ENCODE measurements at places on chromosomes 6 and 20.

DNA sequence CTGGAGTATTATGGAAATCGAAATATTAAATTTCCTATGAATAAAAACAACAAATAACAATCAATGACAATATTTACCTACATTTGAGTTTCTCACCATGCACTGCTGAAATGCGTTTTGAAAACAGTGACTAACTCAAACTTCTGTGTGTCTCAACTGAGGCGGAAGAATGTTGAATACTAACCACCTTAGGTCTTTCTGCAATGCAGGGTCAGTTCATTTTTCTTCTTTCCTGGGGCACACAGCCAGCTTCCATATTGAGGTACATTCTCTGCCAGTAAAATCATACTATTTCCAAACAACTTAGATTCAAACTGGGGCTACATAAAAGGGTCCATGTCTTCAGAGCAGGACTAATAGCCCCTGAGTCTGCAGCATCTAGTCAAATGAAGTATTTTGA, 310.1 kb downstream of the UTRN start:
- no peak for DNase-seq

- no peak for DNase-seq
Observed at GRCh38 chr6:12312736-12313135, 22.6 kb downstream of the EDN1 start.

GRCh38 chr20:33415948-33416347, 14.6 kb upstream of the CDK5RAP1 start:
- DNase-seq = peak; percentile 54

GRCh38 chr6:82702574-82702973, 339.0 kb downstream of the TPBG start:
- DNase-seq = no peak

GRCh38 chr6:4055420-4056041, 23.4 kb downstream of the FAM217A start:
- peak; percentile 90 for DNase-seq

Data from dermis blood vessel endothelial cell (primary cell).